Cerebellar nuclear complex (tissue), 1 donor: ENCODE measurements at places on chromosomes 5 and 9.

DNA sequence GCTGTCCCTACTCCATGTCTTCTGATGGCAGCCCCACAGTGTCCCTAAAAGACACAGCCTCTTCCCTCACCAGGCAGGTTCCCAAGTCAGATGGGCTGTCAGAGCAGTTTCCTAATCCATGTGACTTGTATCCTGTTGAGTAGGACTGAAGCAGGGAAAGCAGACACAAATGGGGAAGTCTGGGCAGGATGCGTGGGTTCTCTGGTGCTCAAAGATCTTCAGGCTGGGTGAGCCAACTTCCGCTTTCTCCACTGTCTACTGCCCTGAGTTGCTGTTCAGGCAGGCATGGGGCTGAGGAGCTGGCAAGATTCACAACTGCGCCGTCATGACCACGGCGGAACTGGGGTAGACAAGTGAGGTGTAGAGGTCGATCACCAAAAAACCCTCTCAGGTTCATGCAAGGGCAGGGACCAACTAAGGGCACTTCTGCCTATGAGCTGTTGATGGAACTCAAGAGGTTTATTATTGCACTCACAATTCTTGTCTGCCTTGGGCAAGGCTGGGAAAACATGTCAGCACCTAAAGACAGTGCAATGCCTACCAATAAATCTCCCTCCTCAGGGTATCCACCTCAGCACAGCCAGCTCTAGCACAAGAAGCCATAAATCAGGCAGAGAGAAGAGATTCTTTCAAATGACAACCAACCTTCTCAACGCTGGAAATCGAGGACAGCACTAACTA lies 83.4 kb downstream of the RAPGEF1 start:
- peak; percentile 23 for DNase-seq

GRCh38 chr9:69045821-69046220 lies 10.3 kb downstream of the FXN start:
- no peak for DNase-seq

DNA sequence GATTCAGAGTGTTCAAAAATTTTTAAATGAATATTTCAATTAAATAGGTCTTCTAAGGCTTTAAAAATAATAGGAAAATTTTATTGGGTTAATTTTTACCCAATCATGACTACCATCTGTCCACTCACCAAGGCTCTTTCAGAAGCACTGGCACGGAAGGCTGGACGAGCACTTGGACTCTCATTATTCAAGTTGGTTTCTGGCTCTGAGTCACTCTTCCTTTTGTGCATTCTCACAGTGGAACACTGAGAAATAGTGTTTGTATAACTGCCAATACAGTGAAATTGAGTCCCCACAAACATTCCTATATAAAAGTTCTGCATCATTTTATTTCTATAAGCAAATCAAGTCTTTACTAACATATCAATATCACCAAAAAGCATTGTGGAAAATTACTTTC lies 1149.0 kb downstream of the EFNA5 start:
- no peak for DNase-seq

DNA sequence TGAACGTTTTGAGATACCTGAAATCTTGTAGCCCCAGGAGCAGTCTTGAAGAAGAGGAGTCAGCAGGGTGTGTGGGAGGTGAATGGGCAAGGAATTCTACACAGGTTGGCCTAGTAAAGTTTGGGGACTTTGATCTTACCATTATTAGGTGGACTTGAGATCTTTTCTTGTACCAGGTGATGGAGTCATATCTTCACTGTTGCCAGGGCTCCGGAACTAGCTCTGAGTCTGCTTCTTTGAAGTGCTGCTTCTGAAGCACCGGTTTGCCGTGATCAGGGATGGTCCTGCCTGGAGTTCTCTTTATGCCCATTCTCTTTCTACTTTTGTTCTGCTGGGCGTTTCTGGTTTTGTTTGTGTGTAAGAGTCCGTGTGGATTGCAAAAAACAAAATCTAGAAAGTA lies 27.4 kb downstream of the RCL1 start:
- no peak for DNase-seq

- no peak for DNase-seq
These were observed 119.1 kb upstream of the RASEF start for GRCh38 chr9:83182071-83182470.

GRCh38 chr5:172584638-172585037 lies 56.4 kb upstream of the NEURL1B start:
- DNase-seq = no peak
